H9 (cell line): ENCODE measurements at places on chromosomes 11 and 22. TPM values are rescaled to one million over a fixed set of nuclear protein-coding genes. Genes with fewer than 3 reads are reported as not detected.

Gene MCHR1
- 2.8 and 2.9 TPM in 2 replicates for total RNA-seq

- no peak for DNase-seq
Observed at GRCh38 chr11:4388221-4388620, 5.3 kb downstream of the TRIM21 start.

DNA sequence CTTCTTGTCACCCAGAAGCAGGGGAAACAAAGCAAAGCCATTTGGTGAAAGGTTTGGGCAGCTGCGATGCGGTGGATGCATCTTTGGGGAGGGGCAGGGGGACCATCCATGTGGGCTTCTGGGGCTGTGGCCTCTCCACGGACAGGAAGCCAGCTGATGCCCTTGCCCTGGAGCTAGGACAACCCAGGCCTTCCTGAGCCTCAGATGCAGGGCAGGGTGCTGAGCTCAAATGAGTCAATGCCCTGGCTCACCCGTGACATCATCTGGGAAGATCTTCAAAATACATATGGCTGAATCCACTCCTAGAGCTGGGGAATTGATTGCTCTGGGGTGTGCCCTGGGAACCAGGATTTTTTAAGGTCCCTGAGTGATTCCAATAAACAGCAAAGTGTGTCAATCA lies 1418.2 kb downstream of the TBC1D22A start:
- DNase-seq, result peak; percentile 6

DNA sequence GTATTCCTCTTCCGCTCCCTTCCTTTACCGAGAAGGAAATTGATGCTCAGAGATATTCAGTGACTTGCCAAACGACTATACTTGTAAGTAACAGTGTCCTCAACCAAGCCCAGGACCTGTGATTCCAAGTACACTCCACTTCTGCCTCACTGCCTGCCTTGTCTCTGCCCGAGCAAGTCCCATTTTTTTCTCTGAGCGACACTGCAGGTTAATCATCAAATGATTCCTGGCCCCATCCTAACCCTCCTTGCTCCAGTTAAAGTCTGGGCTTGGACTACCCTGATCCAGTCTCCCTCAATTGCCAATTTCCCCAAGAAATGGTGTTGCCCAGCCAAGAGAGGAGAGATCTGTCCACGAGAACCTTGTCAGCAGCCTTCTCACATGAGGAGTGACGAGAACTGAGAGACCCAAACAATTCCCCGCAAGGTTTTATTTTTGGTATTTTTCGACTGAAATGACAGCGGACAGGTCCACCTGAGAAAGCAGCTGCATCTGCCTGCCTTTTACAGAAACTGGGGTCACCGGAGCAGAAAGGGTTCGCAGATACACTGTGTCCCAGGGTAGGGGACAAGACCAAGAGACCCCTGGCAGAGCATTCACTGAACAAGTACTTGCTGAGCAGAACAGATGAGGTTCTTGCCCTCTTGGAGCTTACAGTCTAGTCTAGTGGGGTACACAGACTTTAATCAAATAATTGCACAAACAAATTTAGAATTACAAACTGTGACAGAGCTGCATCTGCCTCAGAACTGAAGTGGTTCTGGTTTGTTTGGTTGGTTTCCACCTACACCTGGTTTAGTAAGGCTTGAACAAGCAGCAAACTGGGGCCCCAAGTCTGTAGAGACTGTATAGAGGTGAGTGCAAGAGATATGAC lies 11.4 kb downstream of the POU2AF1 start:
- no peak for DNase-seq

Gene APOBEC3H
- 0.48 TPM in 2 replicates for total RNA-seq

Gene PRR33
- not detected in 2 replicates for total RNA-seq

Gene MMP3
- total RNA-seq, result not detected in 2 replicates

Gene AASDHPPT
- 46.0 and 47.1 TPM in 2 replicates for total RNA-seq

DNA sequence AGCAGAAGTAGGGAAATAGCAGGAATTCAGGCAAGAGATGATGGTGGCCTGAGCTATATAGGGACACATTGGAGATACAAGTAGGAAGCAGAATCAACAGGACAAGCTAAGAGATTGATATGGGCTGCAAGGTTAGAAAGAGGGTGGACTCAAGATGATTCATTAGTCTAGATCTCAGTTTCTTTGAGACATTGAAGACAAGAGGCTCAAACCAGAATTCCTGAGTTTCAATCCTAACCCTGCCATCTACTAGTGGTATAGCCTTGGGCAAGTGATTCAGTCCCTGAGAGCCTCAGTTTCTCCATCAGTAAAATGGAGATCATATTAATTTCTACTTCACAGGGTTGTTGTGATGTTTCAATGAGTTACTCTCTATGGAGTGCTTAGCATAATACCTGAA lies 53.1 kb upstream of the NAV2 start:
- no peak for DNase-seq

GRCh38 chr11:19374151-19374569 lies 133.4 kb upstream of the E2F8 start:
- no peak for DNase-seq

GRCh38 chr11:17379383-17380180 lies 8.9 kb downstream of the KCNJ11 start:
- no peak for DNase-seq

DNA sequence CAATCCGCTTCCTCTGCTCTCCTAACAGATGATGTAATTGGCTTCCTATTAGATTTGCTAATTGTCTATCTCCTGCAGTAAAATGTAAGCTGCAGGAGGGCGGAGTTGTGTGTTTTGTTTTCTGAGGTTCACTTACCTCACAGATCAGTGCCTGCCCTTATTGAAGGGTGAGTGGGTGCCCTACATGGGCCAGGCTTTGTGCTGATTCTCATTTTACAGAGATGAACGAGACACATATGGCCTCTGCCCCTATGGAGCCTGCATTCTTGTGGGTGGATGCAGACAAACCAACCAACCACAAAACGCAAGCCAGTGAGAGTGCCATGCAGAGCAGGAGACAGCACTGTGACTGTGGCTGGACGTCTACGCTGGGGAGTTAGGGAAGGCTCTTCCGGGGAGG lies 9.9 kb downstream of the TESMIN start:
- no peak for DNase-seq

Gene PGR
- total RNA-seq, result 0.02 and 0.07 TPM in 2 replicates

DNA sequence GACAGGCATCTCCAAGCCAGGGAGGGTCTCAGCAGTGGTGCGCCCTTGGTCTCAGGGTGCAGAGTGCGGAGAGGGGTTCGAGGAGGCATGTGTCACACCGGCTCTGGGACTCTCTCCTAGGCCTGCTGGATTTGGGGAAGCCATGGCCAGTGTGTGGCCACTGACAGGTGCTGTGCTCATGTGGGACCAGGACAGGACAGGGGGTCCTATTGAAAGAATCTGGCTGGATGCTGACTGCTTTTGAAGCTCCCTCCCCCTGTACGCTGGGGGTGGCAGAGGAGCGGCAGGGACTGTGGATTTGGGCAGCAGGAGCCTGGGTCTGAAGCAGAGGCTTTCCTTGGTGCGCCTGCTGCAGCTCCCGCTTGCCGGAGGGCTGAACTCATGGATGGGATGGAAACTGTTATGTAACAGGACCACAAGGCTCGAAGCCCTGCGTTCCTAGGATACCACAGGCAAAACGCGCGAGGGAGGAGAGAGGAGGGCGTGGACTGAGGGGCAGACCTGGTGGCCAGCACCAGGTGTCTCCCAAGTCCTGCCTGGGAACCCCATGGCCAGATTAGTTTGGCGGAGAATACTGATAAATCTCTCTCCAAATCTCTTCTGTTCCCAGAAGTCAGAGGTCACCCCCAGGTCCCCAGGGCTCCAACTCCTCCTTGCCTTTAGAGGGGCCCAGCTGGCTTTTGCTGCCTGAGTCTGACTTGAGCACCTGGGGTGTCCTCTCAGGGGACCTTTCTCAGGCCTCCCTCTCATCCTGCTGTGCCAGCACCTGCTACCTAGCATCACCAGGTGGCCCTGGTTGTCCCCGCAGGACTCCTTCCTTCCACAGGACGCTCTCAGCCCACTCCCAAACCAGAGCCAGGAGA lies 13.8 kb upstream of the TEF start:
- peak; percentile 45 for DNase-seq

GRCh38 chr11:119030029-119030328 lies 698 bp downstream of the SLC37A4 start:
- no peak for DNase-seq

Gene LYVE1
- total RNA-seq, result not detected in 2 replicates

GRCh38 chr22:46649141-46650077 lies 29.2 kb downstream of the GRAMD4 start:
- DNase-seq, result no peak

DNA sequence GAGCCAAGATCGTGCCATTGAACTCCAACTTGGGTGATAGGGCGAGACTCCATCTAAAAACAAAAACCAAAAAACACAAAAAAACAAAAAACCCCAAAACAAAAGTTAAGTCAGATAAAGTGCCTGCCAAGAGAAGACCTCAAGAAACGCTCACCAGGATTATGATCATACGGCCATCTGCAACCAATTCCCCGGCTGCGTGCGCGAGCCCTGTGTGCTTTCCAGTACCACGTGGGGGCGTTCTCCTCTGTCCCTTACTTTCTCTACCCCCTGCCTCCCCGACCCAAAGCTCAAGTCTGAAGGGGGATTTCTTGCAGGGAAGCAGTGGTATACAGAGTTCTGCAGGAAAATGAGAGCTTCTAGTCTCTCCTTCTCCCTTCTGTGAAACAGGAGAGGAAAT lies 10.5 kb upstream of the RPS19BP1 start:
- DNase-seq, result peak; percentile 68

GRCh38 chr22:47116426-47117341 lies 354.2 kb downstream of the TBC1D22A start:
- peak; percentile 17 for DNase-seq

Gene UFD1
- total RNA-seq, result 74.4 and 76.0 TPM in 2 replicates

GRCh38 chr22:40415531-40416266 lies 45.3 kb downstream of the SGSM3 start:
- DNase-seq, result no peak

DNA sequence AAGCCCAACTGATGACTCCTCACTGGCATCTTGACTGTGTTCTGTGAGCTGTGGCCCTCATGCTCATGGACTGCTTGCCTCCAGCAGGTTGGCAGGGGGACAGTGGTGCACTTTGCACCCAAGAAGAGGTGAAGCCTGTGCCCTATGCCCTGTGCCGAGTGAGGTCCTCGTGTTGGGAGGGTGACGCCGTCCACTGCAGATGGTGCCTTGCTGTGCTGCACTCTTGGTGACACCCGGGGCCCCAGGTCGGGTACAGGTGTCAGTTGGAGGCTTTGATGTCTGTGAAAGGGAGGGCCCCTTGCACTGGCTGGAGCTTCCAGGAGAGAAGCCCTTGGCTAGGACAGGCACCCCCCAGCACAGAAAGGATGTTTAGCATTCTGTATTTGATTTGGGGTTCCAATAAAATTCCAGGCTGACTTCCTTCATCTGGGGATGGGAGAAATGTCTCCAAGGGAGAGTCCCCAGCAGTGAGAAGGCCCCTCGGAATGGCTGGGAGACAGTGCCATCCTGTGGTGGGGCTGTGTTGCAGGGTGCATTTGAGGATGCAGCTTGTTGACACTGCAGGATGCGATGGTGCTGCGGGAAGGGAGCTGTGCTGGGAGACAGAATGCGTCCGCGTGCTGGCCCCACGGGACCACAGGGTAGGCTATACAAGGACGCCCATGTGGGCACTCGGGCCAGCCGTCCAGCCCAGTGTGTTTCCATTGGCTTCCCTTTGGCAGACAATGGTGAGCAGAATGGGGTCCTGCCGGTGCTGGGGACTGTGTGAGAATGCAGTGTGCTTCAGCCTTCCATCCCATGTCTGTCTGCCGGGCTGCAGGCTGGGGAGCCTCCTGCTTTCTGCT lies 2.5 kb upstream of the ZDHHC8 start:
- DNase-seq, result peak; percentile 75

Gene SCN3B
- total RNA-seq, result 0.64 and 0.77 TPM in 2 replicates

Gene CATSPERZ
- total RNA-seq, result 0.92 and 1.3 TPM in 2 replicates

DNA sequence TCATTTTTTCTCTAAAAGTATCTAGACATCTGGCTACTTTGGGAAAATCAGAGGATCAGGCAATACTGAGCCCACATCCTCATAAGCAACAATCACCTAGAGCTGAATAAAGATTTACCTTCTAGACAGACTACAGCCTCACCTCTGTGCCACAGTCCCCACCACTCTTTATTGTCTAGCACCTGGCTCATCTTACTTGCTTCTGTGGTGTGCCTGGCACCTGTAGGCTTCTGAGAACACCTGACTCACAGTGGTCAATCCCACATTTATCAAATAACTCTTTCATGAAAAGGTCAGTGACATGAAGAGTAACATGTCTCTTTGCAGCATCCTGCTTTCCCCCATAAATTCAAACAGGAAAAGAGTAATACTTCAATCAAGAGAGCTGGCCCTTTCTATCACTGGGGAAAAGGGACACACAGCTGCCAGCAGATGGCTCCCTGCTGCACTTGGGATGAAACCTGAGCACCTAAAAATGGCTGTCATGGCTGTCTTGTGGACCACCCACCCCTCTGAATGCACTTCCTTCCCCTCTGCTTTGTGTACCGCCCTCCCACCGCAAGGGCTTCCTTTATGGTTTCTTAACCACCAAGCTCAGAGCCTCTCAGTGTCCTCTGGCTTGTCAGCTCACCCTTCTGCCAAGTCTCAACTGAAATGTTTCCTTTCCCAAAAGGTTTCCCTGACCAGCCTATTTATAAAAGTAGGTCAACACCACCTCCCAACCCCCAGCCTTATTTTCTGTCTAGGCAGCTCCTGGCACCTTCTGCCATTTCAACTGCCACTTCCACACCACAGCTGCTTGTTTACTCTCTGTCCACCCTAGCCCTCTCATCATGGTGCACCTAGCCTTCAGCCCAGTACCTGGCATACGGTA lies 9.3 kb downstream of the TFIP11 start:
- DNase-seq, result peak; percentile 80

- no peak for DNase-seq
Observed at GRCh38 chr11:73577496-73577917, 20.4 kb downstream of the FAM168A start.

Gene POTEH
- total RNA-seq, result not detected in 2 replicates

DNA sequence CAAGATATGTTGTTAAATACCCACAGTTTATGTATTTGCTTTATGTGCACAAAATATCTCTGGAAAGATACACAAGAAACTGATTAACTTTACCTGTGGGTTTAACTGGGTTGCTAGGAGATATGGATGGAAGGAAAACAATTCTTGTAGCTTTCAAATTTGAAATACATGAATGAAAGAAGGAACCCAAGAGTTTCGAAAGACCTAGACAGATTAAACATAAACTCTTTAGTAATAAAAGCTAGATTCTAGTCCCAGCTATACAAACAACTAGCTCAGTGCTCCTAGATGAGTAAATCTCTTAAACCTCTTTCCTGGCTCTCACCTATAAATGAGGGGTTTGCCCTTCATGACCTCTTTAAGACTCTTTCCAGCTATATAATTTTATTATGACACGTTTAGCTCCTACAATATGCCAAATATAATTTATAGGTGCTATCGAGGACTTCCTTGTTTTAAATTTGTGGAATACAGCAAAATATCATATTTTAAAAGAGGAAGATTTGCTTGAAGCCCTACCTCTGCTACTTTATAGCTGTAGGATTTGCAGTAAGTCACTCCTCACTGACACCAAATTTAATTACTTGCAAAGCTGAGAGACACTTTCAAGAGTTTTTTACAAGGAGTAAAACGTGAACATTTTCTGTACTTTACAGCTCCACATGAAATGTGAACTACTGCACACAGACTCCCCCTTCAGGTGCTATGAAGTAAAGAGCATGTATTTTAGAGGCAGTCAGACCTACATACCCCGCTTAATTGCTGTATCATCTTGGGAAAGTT lies 50.7 kb downstream of the RRAS2 start:
- no peak for DNase-seq

GRCh38 chr11:66420671-66421476 lies at the start of gene NPAS4:
NPAS4 (plus strand) TSS chr11:66421035; CDS start chr11:66421180, 145 bp downstream.
- DNase-seq, result peak; percentile 45
